Astrocyte (in vitro differentiated cells and primary cell): ENCODE measurements at places on chromosomes 16 and 17. TPM values are rescaled to one million over a fixed set of nuclear protein-coding genes. Genes with fewer than 3 reads are reported as not detected.

E2F4 gene
- total RNA-seq = 44.7 and 51.2 TPM in 2 replicates

GRB7 gene
- 1.8 and 3.3 TPM in 2 replicates for total RNA-seq

CDH5 gene
- 0.30 TPM in 1 of 2 replicates, not detected in the other for total RNA-seq

TMEM88 gene
- total RNA-seq = 25.3 and 33.7 TPM in 2 replicates

SPNS3 gene
- total RNA-seq = not detected in 2 replicates

PIPOX gene
- 1.8 and 2.6 TPM in 2 replicates for total RNA-seq

KRTAP2-2 gene
- not detected in 2 replicates for total RNA-seq

B4GALNT2 gene
- 0.07 TPM in 1 of 2 replicates, not detected in the other for total RNA-seq

SRCIN1 gene
- 0.75 and 1.5 TPM in 2 replicates for total RNA-seq

MYH1 gene
- total RNA-seq = not detected in 2 replicates

EVPL gene
- total RNA-seq = not detected in 2 replicates

KCNH6 gene
- not detected in 2 replicates for total RNA-seq

KRT16 gene
- total RNA-seq = 0.79 and 1.3 TPM in 2 replicates

HS3ST3A1 gene
- total RNA-seq = 7.6 and 8.7 TPM in 2 replicates

MPP3 gene
- total RNA-seq = 5.9 and 6.5 TPM in 2 replicates

HBA2 gene
- total RNA-seq = 1.4 TPM in 1 of 2 replicates, not detected in the other

UTS2R gene
- not detected in 2 replicates for total RNA-seq

MYL11 gene
- not detected in 2 replicates for total RNA-seq

TCAP gene
- 0.98 and 1.4 TPM in 2 replicates for total RNA-seq

SEPTIN12 gene
- total RNA-seq = 4.4 and 5.9 TPM in 2 replicates

DNA sequence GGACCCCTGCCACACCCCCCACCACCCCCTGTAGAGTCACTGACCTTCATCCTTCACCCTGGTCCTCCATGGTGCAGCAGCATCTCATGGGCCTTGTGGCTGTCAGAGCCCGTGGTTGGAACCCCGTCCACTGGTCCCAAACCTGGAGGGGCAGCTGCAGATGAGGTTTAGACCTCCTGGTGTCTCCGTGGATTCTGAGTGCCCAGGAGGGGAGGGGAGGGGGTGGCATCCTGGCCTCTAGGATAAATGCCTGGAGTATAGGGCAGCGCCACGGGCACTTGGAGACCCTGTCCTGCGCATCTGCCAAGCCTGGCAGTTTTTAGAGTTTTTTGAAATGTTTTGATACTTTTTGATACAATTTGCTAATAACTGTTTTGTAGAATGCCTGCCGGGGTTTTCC is 17.5 kb downstream of the KLHL36 start:
- no peak for DNase-seq

DNA sequence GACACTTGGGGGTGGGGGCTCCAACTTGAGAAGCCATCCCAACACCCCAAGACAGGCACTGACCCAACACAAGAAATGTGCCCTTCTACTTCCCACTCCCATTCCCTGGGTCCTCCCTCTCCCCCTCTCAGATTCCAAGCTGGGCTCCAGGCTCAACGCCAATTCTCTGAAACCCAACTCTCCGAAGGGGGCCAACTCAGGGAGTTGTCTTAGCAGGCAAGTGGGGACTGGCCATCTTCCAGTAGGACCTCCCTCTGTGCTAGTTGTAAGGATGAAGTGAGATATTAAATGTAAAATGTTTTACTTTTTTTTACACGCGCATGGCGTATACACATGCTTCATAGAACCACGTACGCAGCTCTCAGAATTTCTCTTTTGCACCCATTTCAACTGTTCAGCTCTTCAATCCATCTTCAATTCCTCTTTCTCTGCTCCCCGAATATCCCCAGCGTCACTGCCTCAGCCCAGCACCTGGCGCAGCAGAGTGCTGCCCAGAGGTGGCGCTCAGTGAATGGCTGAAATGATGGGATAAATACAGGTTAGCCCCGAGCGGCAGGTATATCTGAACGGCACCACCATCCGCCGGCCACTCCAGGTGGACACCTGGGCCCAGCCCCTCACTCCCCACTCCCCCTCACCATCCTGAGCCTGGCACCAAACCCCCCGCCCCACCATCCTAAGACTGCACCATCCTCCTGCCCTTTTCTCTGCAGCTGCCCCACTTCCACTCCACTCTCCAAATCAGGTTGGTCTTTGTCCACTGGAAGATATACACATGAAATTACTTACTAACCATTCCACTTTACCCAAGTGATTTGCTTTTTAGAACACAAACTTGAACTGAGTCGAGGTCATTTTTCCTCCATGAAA is 43.9 kb upstream of the TNRC6C start:
- DNase-seq = no peak

- DNase-seq = peak; percentile 31
Measured at GRCh38 chr16:48608452-48608851, 1.5 kb downstream of the N4BP1 start.

DNA sequence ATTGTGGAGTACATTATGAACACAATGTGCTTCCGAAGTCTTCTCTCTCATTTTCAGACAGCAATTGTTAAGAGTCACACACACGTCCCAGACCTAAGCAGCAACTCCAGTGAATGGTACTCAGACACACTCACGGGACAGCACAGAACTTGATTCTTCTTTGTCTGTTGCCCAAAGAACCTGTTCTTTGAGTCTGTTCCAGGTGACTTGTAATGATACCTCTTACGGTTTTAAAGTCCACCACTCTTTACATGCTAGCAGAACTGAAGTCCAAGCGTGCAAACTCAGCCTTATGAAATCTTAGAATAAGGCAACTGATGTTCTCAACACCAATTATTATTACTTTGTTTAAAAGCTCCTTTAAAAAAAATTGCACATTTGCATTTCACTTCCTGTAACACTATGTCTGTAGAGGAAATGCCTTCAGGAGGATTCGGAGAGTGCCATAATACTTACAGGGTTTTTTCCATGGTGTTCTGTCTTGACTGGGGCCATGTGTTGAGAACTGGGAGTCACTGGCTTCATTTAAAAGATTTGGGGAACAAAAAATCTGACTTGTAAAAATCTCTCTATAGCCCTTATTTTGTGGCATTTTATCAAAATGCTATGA is 48.1 kb downstream of the MARF1 start:
- DNase-seq = no peak

GRCh38 chr16:75648265-75649076 is 898 bp downstream of the TERF2IP start:
- DNase-seq = peak; percentile 46

GRCh38 chr16:67967183-67967957 is 1.1 kb downstream of the SLC12A4 start:
- DNase-seq = no peak

- DNase-seq = peak; percentile 25
Measured at GRCh38 chr16:66988197-66988788, at the start of gene CES4A. CES4A (plus strand) TSS chr16:66988589; CDS start chr16:66988773, 184 bp downstream.

- DNase-seq = no peak
Measured at GRCh38 chr17:80698297-80698696, 153.7 kb downstream of the RPTOR start.

DNA sequence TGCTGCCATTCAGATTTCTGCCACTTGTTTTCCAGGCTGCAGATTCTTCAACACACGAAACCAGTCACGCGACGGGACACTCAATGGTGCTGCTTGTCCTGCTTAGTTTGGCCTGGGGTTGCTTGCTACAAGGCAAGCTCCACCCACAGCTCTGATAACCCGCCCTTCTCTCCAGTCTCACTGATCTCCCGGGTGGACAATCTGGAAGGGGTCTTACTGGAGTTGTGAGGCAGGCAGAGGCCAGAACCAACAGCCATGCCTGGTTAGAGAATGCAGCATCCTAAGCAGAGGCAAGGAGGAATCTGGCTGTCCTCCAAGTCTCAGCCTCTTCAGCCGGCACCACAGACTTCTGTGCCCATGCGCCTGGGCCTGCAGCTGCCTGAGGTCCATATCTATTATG is 119.1 kb downstream of the KCNJ12 start:
- DNase-seq = no peak

GRCh38 chr17:59840329-59841090 is 52.2 kb downstream of the TUBD1 start:
- no peak for DNase-seq

GRCh38 chr16:84683691-84684591 is 15.9 kb upstream of the USP10 start:
- no peak for DNase-seq

DNA sequence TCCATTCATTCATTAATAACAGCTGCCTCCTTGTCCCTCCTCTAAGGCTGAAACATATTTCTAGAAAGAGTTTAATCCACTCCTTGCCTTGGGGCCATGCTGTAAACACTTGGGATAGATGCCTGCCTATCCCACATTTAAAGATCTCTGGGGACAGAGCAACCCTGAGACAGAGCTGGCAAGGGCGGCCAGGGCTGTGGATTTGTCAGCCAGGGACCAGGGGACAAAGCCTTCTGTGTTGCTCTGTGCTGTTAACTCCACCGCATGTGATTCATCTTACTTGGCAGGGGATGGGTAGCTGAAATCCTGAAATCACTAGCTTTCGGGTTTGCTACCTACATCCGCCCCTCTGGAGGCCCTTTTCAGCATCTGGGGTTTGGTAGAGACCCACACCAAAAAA is 392.9 kb downstream of the SLC39A11 start:
- peak; percentile 64 for DNase-seq

GRCh38 chr17:49132317-49132698 is 261 bp upstream of the B4GALNT2 start:
- DNase-seq = no peak

DNA sequence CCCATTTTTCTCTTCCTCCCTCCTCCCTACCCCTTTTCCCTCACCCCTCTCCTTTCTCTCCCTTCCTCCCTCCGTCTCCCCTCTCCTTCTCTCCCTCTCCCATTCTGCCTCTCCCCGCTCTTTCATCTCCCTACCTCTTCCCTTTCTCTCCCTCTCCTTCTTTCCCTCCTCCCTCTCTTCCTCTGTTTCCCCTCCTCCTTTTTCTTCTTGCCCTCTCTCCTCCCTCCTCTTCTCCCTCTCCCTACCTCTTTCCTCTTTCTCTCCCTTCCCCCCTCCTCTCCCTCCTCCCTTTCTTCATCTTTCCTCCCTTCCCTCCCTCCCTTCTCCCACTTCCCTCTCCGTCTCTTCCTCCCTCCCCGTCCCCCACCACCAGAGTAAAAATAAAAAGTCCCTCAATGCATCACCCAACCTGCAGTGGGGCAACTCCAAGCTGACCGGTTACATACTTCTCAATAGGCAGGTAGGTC is 10.4 kb downstream of the CHD9NB start:
- DNase-seq = no peak

DNA sequence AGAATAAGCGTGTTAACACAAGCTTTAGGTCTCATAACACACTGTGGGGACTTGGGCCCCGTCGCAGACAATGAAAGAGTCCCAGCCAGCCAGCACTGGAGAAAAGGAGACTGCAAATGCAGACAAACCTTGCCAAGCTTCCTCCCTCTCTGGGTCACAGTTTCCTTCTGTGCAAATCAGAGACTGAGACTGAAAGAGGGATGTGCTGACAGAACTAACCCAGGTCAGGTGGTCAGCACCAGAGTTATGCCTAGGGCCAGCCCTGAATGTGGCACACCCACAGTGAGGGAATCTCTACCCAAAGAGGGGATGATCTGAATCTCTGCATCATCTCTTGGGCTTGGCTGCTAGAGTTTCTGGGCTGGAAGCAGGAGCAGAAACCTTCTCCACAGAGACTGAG is 282.3 kb upstream of the CCL2 start:
- no peak for DNase-seq

DNA sequence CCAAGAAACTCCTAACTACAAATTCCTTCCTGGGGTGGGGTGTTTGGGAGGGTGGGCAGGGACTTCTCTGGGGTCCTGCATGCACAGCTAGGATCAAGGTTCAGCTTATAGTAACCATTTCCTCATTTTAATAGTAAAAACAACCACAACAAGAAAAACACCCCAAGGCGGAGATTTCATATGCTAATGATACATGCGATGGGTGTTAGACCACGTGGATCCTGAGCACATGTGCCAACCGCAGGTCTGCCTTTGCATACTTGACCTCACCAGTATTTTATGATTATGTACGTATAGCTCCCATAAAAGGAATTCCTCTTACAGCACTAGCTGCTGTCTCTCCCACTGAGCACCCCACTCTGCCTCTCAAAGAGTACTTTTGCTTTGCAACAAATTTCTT is 1.9 kb downstream of the KRTAP4-11 start:
- DNase-seq = no peak

- no peak for DNase-seq
Measured at GRCh38 chr17:82269138-82269881, 4.2 kb downstream of the CSNK1D start.

DNA sequence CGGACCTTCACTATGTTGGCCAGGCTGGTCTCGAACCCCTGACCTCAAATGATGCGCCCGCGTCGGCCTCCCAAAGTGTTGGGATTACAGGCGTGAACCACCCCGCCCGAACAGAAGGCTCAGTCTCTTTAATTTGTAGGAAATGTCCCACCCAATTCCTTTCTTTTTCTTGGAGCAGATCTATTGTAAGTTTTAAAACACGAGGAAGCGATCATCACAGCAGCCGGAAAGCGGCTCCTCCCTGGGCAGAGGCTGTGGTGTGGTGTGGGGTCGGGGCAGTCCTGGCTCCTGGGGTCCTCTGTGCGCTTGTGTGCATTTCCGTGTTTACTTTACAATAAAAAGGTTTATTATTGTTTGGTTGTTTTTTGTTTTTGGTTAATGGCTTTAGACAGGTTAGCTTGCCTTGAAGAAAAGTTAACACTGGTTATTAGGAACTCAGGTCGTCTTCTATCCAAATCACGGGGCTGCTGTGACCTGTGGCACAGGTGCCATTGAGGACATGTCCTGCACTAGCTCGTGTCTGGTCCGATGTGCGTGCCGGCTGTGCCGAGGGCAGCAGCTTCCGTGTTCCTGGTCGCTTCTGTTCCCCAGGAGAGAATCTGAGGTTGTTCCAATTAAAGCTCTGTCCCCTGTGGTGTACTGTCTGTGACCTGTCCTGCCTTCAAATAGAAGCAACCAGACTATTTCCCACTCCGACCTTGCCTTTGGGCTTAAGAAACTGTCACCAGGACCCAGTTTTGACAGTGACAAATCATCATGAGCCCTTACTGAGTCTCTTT is 83.1 kb downstream of the SEC14L1 start:
- DNase-seq = no peak

GRCh38 chr16:638034-638543 is 2.0 kb upstream of the METTL26 start:
- DNase-seq = no peak

DNA sequence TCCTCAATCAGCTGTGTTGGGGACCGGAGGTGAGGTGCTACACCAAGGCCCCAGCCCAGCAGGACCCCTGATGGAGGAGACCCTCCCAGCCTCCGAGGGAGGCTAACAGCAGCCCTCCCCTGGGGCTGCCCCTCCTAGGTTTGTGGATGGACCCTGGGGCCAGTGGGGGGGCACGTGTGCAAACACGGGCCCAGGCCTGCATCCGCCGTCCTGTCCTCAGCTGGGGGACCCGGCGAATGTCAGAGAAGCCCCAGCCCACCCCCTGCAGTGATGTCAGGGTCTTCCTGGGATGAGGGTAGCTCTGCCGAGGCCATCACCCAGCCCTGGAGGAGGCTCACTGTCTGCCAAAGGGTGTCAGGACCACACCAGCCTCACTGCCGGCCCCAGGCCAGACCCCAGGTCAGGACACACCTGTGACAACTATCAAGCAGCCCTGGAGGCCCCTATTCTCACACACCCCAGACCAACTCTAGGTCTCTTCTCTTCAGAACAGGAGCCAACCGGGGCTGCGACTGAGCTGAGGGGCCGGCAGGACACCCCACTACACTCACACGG is 26.7 kb downstream of the CEP131 start:
- DNase-seq = no peak

- DNase-seq = peak; percentile 77
Measured at GRCh38 chr16:10828851-10829366, 10.3 kb upstream of the TVP23A start.
